Renal cortex interstitium (tissue), 15 donors: ENCODE measurements at places on chromosomes 2 and 18. TPM values are rescaled to one million over a fixed set of nuclear protein-coding genes. Genes with fewer than 3 reads are reported as not detected.

- no peak for DNase-seq
Measured at GRCh38 chr2:9085353-9085752, 81.9 kb upstream of the MBOAT2 start.

The GTF3C2 gene
- 71.3 TPM for polyA plus RNA-seq

GRCh38 chr2:23579674-23580073, 194.7 kb downstream of the KLHL29 start:
- no peak for DNase-seq

The UGT1A5 gene
- polyA plus RNA-seq = not detected

The PID1 gene
- polyA plus RNA-seq = 5.6 TPM

The CFAP65 gene
- polyA plus RNA-seq = 0.11 TPM

The SCN9A gene
- polyA plus RNA-seq = 1.3 TPM

- DNase-seq = peak; percentile 63
Measured at GRCh38 chr2:234823877-234824376, 127.9 kb upstream of the SH3BP4 start.

The CCBE1 gene
- polyA plus RNA-seq = 35.2 TPM

GRCh38 chr2:63981702-63982103, 37.5 kb downstream of the VPS54 start:
- DNase-seq = no peak

GRCh38 chr18:25732862-25733261, 357.6 kb downstream of the SS18 start:
- no peak for DNase-seq

- peak; percentile 30 for DNase-seq
Measured at GRCh38 chr2:222982010-222982908, 69.7 kb upstream of the KCNE4 start.

The OTOF gene
- polyA plus RNA-seq = 0.15 TPM

The ZEB2 gene
- polyA plus RNA-seq = 112 TPM

DNA sequence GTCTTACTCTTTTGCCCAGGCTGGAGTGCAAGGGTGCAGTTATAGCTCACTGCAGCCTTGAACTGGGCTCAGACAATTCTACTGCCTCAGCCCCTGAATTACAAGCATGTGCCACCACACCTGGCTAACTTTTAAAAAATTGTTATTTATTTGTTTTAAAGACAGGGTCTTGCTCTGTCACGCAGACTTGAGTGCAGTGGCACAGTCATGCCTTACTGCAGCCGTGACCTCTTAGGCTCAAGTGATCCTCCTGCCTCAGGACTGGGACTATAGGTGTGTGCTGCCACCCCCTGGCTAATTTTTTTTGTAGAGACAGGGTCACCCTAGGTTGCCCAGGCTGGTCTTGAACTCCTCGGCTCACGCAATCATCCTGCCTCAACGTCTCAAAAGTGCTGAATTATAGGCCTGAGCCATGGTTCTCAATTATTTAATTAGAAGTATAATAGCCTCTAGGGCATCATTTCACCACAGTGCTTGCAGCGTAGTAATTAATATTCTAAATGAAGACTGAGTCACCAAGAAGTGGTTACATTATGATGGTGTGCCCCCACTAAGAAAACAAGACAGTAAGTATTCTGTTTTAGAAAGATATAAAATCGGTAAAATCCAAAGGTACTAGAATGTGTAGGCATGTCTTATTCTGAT, 69.6 kb downstream of the EML4 start:
- no peak for DNase-seq

DNA sequence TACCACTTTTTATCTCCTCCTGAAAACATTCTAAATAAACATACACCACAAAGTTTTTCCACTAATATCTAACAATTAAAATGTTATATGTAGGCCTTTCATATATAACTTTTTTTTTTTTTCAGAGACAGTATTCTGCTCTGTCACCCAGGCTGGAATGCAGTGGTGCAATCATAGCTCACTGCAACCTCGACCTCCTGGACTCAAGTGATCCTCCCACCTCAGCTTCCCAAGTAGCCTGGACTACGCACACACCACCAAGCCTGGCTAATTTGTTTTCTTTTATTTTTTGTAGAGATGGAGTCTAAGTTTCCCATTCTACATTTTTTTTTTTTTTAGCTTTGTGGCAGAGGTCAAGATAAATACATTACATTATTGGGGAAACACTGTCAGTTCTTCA, 1612.6 kb upstream of the NXPH2 start:
- DNase-seq = no peak

- DNase-seq = no peak
Measured at GRCh38 chr2:111194835-111195621, 74.3 kb downstream of the BCL2L11 start.

DNA sequence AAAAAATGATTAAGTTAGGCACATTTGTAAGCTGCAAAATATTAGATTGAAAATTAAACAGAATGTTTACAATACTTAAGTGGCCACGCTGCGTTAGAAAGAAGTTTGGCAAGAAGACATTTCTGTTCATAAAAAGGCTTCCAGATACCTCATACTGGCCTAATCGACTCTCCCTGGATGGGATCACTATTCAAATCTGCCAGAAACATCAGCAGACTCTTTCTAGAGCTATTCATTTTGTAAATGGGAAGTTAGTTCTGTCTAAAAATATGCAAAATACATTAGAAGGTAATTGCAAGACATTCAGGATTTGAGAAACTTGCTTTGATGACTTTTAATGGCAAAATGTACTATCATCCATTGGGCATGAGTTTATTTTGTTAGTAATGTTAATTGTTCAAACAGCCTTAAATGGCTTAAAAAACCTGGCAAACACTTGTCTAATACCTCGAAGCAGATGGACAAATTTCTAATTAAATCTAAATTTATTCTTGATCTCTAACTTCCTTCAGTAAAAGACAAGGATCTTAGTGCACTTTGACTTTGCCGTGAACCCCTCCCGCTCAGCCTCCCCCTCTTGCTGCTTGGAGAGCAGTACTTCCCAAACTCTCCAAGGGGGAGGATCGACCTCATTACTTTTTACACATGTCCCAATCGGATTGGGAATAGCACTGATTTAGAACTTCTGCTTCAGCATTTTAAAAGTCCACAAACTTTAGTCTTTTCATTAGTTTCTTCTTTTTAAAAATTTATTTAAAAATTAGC, 103.5 kb downstream of the SMIM21 start:
- no peak for DNase-seq

The SCYGR4 gene
- polyA plus RNA-seq = not detected

DNA sequence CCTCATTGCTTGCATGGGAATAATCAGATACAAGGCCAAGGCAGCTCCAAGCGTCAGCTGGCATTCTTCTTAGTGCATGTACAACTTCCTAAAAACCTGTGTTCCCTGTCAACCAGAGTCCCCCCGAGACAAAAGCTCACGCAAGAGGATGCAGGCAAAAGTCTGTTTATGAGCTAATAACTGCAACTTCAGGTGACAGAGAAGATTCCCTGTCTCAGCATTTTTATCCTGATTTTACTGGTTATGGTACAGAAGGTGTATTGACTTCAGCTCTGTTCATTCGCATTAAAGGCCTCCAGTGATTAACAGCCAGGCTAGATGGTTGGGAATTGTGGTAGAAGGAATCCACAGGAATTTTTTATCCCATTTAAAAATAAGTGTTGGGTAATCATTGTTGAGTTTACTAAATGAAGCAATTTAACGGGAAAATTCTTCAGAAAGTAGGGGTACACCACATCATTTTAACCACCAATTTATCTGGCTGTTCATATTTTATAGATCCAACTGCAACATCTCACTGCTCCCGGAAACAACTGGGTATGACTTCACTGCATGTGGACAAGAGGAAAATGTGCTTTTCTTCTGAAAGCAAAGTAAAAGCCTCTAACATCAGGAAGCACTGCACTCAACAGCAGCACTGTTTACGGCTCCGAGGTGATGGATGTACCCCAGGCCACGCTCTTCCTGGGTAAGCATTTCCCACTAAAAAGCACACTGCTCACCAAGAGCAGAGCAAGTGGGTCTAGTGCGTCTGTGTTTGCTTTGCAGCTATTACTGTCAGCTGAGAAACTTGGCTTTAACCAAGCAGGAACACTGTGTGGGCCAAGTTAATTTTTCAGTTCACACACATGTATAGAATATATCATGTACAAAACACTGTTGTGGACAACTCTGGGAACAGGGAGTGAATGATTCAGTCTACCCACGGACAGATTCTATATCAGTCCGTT, 31.9 kb downstream of the CCBE1 start:
- no peak for DNase-seq

DNA sequence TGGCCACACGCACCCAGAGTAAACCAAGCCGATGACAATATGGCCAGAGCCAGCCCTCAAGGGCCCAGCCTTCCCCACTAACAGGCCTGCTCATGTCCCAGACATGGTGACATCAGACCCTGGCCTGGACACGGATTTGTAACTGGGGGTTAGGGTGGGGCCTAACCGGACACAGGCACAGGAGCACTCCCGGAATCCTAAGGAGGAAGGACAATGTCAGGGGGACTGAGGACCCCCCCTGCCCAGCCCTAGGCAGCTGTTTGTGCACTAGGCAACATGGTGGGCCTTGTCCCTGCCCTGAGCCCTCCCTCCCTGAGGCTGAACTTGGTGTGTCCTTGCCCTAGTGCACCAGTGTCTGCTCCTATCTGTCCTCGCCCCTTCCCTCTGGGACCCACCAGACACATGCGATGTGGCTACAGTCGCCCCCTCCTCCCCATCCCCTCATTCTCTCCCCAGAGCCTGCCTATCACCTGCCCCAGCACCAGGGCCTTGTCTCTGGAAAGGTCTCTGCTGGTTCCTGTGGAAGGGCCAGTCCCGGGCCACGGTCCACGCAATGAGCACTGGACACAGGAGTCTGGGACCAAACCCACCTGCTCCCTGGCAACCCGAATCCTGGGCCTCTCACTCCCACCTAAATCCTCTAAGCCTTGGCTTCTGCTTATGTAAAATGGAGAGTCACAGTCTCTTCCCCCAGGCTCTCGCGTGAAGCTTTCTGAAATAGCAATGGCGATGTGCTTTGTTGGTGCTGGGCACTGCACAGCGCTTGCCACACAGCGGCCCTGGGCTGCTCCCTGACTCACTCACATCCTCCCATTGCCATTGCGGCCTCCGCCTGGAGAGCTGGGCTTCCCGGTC, 76.5 kb upstream of the RAB6C start:
- DNase-seq = no peak

DNA sequence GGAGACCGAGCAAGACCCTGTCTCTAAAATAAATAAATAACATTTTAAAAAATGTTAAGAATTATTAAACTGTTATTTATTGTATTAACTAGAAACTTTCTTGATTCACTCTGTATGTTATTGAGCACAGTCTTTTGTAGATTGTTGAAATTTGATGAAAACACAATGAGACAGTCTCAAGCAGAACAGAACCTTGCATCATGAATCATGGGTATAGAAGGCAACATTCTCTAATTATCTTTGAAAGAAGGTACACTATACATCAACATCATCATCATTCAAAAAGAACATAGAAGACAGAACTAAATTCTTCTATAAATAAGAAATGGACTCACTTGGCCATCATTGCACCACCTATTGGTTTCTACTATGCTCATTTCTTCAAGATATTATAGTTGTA, 67.7 kb downstream of the SLC8A1 start:
- no peak for DNase-seq

DNA sequence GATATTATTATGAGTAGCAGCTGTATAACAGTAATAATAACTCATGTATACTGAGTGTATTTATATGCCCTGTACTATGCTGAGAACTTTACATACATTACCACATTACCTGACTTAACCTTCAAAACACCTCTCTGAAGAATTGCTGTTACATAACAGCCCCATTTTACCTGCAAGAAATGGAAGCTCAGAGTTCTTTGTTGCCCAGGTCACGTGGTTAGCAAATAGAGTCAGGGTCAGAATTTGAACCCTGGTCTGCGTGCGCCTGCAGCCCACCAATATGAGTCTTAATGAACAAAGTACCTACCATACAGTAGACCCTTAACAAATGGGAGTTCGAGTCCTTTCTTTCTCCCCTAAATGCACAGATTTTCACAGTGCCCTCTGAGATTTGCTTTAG, 101.9 kb downstream of the MCFD2 start:
- no peak for DNase-seq

The NT5DC4 gene
- 0.18 TPM for polyA plus RNA-seq

- no peak for DNase-seq
Measured at GRCh38 chr18:12433829-12434540, 26.3 kb downstream of the PRELID3A start.

- no peak for DNase-seq
Measured at GRCh38 chr18:60248336-60249330, 123.9 kb downstream of the MC4R start.

- DNase-seq = no peak
Measured at GRCh38 chr2:6911721-6912120, 5.5 kb upstream of the RNF144A start.

The KCNJ3 gene
- polyA plus RNA-seq = 7.0 TPM

The ZNF516 gene
- polyA plus RNA-seq = 46.7 TPM

DNA sequence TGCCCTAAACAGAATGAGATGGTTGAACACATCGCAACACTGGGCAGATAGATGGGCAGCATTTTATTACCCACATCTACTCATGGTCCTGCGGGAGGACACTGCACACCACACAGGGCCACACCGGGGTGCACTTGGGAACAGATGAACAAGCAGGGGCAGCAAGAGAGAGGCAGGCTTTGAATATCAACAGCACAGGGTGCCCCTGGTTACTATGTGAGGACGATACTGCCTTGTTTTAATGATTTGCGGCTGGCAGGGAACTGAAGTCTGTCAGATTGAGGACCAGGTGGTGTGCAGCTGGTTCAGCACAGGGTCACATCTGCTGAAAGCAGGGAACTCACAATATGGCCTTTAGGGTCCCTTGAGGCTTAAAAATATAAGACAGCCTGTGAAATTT, 195.7 kb downstream of the PIEZO2 start:
- DNase-seq = no peak

- no peak for DNase-seq
Measured at GRCh38 chr2:102331311-102331980, 20.1 kb downstream of the IL1RL1 start.

The STPG4 gene
- not detected for polyA plus RNA-seq

The PARD6G gene
- 33.8 TPM for polyA plus RNA-seq

GRCh38 chr2:54321047-54321446, 65.0 kb upstream of the TSPYL6 start:
- DNase-seq = no peak

GRCh38 chr18:44520981-44521667, 159.6 kb upstream of the SETBP1 start:
- DNase-seq = no peak

GRCh38 chr2:21024198-21024597, 19.7 kb downstream of the APOB start:
- no peak for DNase-seq

- no peak for DNase-seq
Measured at GRCh38 chr18:75141166-75141565, 67.8 kb downstream of the PTGR3 start.

GRCh38 chr2:153478289-153479261, at the start of gene RPRM:
Gene RPRM (minus strand): TSS chr2:153478762. CDS start chr2:153478565, 197 bp downstream.
- peak; percentile 66 for DNase-seq

GRCh38 chr2:199932312-199932855, 21.3 kb downstream of the C2orf69 start:
- DNase-seq = no peak

- DNase-seq = no peak
Measured at GRCh38 chr2:1181893-1182292, 231.2 kb downstream of the SNTG2 start.

The RASGRP3 gene
- polyA plus RNA-seq = 17.6 TPM

DNA sequence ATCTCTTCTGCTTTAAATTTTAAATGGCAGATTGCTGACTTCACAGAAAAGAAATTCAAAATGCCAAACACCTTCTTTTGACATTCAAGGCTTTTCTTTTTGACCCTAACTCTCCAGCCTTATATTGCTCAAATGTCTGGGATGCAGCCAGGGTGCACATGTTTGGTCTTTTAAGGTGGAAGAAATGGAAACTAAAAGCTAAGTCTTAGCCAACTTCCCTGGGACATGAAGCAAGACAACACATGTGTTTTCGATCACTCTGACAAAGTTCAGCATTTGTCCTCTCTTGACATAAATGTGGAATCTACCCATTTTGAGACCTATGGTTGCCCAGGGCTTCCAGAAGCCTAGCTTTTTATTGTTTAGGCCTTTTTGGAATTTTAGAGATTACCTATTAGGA, 161.6 kb downstream of the RDH14 start:
- no peak for DNase-seq
